Mesenchymal stem cell (in vitro differentiated cells and primary cell): ENCODE measurements at places on chromosomes 2 and 18.

- DNase-seq, result no peak
Observed at GRCh38 chr2:159640176-159640575, 23.8 kb upstream of the BAZ2B start.

GRCh38 chr2:88114889-88115288, 13.0 kb downstream of the FABP1 start:
- DNase-seq, result no peak

GRCh38 chr2:236668531-236668969, 98.9 kb downstream of the ACKR3 start:
- DNase-seq, result no peak

GRCh38 chr2:42386682-42387081, 25.7 kb upstream of the COX7A2L start:
- no peak for DNase-seq

- DNase-seq, result peak; percentile 13
Observed at GRCh38 chr2:56505885-56506284, 322.1 kb downstream of the CCDC85A start.

DNA sequence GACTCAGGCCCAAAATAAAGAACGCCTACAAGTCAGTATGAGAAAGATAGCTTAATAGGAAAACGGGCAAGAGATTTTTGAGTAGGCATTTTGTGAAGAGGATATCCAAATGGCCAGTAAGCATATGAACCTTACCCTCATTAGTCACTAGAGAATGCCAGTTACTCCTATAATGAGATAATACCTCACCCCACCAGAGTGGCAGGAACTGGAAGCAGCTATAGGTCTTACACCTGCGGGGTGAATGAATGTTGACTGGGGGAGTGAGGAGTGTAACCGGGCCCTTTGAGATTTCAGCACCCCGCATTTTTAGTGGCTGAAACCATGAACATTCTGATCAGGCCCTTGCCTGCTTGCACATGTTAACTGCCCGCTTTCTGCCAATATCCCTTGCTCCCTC, 7.5 kb upstream of the PTPN2 start:
- no peak for DNase-seq

DNA sequence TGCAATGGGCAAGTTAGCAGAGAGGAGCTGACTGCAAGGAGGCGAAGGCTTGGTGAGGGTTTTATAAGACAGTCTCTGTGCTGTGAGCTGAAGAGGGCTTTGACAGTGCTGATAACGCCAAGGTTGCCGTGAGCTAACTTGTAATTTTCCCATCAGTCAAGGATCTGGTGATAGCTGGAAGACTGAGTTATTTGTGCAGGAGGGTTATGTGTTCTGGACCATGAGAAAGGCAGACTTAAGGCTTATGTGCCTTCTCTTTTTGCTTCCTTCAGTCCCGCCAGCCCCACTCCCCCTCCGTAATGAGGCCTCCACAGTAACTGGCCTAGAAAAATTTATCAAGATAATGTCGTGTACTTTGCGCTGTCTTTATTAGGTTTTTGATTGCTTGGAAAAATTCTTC, 94.6 kb downstream of the RTP5 start:
- DNase-seq, result no peak

DNA sequence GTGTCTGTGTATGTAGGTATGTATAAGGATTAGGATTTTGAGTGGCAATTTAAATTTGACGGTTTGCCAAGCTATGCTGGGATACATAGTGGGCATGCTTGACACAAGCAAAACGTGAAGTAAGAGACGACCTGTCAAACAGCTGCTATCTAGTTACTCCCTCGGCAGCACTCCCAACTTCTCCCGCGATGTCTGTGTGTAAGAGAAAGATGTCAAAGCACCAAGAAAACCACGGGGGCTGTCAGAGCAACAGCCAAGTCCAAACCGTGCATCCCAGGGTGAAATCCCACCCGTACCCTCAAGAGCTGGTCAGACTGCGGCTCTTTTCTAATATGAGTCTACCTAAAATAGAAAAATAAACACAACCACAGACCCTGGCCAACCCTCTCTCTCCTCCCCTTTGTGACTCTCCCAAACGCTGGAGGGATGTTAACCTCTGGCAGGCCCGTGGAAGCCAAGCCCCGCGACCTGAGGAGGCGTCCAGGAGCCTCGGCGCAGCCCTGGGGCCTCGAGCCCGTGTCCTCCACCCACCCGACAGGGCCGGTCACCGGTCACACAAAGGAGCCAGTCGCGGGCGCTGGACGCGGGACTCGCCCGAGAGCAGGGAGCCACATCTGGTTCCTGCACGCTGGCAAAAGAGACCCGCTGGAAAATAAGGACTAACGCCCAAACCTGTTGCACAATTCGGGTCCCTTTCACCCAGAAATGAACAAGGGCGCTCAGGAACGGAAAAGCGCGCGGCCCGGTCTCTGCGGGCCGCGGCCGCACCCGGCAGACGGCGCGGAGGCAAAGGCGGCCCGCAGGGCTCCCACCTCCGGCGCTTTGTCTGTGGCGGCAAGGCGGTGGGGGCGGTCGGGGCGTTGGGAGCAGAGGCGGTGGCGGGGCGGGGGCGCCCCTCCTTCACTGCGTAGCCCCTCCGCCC, 925 bp downstream of the SESTD1 start:
- DNase-seq, result peak; percentile 69

DNA sequence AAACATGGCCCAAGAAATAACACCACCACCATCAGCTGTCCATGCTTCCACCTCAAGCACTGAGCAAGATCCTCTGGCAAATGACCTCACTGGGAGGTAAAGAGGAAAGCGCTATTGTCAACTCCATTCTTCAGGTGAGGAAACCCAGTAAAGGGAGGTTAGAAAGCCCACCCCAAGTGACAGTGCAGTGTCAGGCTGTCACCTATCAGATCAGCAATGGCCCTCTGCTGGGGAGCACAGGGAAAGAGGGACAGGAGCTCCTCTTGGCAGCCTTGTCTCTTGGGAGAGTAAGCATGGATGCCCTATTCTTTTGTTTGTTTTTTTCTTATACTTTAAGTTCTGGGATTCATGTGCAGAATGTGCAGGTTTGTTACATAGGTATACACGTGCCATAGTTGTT, 104.3 kb upstream of the DAPL1 start:
- DNase-seq, result no peak

- no peak for DNase-seq
Observed at GRCh38 chr2:206069417-206069816, 16.6 kb downstream of the INO80D start.

GRCh38 chr18:11149441-11150270, at the start of gene PIEZO2:
TSS of gene PIEZO2 (minus strand) at chr18:11149569. CDS start at chr18:11148588, 981 bp downstream.
- peak; percentile 86 for DNase-seq

GRCh38 chr18:6956999-6957398, 160.6 kb downstream of the LAMA1 start:
- no peak for DNase-seq

DNA sequence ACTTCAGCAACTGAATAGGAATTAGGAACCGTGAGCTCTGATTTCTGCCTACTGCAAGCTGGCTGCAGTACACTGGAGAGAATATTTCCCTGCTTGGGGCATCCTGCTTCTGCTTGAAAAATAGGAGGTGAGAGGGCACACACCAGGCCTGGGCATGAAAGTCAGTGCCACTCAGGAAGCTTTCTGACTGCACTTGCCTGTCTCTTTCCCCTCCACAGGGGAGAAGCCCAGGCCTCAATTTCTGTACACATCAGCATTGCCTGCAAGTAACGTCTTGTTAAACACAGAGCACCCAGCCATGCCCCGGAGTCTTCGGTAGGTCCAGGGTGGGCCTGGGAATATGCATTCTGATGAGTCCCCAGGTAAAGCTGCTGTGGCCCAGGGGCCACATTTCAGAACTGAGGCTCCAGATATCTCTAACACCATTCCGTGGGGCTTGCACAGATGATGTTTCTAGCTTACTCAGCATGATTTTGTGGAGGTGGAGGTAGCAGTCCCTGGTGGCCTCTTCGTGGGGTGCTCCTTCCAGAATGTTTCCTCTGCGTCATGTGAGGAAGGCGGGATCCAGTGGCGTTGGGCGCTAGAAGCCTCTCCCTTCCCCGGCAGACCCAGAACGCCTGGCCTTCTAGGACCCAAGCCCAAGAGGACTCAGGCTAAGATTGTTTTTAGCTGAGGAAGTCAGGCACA, 114.1 kb downstream of the ZBTB7C start:
- no peak for DNase-seq

DNA sequence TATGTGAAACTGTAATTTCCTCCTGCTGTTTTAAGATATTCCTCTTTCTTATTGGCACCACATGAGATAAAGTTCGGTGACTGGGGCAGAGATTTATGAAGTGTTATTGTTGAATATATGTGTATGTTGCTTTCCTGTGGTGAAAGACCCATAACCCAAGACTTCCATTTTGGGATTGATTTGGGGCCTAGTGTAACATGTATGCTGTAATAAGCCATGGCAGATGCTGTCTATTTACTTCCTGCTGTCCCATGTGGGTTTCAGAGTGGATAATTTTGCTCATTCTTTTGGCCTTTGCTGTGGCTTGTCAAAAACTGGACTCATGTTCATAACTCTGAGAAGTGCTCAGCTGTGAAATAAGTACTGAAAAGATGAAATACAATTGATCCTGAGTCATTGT, 10.8 kb upstream of the MYO1B start:
- DNase-seq, result no peak

GRCh38 chr2:201126308-201127151, 10.6 kb downstream of the CFLAR start:
- DNase-seq, result peak; percentile 58

- DNase-seq, result no peak
Observed at GRCh38 chr2:212078103-212078502, 460.5 kb downstream of the ERBB4 start.

DNA sequence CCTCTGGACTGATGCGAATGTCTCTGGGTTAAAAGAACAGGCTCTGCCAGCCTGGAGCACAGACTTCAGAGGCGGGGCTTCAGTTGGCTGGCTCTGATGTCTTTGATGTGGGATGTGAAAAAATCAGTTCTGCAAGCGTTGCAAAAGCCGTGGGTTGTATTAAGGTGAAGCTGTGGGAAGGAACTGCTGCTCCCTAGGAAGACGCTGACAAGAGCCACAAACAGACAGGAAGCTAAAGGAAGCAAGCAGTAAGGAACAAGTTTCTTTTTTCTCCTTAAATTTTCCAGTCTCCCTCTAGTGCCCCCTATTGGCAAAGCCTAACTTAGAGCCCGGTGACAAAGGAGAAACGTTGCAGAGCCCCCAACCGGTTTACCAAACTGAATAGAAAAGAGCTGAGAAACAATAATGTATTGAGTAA, 239.0 kb downstream of the CCDC178 start:
- peak; percentile 53 for DNase-seq

DNA sequence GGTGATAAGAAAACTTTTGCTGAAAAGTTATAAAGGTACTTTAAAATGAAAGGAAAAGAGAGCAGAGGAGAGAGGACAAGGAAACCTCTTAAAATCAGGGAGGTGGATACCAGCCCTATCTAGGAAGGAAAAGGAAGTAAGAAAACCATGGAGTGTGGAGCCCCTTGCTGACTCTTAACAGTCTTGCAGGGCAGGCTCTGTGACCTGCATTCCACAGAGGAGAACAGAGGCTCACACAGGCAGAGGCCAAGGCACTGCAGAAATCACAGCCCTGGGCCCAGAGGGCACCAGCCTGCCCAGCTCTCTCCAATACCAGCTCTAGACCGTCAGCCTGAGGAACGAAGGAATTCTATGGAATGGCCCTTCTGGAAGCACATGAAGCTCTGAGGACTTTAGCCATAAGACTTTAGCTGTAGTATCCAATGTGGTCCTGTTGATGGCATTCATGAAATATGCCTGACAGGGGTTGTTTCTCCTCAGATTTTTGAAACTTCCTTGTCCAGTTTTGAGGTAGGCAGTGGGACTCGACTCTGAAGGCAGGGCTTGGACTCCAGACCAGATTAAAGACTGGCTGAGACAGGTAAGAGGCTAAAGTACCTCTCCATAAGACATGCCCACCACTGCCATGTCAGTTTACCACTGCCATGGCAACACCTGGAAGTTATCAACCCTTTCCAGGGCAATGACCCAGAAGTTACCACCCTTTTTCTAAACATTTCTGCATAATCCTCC, 216.3 kb downstream of the ANAPC1 start:
- DNase-seq, result peak; percentile 79

DNA sequence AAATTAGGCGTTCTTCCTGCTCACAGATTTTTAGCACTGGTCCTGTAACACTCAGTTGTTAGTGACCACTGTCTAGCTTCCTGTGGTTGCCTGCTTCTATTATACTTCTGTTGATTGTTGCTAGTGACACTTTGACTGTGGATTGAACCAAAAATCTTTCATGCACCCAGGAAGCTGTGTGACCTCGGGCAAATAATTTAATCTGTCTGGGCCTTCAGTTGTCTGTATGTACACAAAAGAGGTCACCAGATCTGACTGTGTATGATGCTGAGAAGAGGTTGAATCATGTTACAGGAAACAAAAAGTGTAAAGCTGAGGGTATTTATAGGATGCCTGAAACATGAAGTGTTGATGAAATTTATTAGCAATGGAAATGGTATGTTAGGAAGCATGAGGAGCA, 12.7 kb downstream of the ICOS start:
- DNase-seq, result peak; percentile 10

DNA sequence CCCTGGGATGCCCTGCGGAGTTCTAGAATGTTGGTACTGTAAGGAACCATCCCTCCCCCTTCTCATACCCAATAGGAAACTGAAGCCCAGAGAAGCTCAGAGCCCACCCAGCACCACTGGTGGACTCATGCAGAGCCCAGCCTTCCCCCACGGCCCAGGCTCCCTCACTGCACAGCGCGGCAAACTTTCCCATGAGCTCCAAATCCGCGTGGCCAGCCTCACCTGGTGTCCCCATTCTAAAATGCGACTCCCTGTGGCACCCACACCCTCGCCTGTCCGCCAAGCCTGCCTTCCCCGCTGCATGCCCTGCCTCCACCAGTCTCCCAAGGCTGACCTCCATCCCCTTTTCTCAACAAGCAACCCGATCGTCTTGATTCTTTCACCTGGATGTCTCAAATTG, 51.1 kb downstream of the PTGR3 start:
- DNase-seq, result no peak

- no peak for DNase-seq
Observed at GRCh38 chr18:22609642-22610041, 191.9 kb upstream of the CTAGE1 start.

DNA sequence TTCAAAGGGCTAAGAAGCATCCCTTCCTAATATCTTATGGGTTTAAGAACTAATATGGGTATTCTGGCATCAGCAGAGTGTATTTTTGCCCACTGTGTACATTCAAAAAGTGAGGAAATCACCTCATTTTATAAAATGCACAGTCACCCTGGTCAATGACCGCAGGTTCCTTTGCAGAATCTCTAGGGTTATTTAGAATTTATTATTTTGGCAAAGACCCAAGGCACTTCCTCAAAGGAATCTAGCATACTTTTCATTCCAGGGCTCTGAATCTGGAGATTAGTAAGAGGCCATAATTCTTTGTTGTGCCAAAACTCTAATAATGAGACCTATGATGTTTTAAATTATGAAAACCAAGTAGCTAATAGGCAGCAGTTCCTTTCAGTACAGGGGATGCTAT, 27.2 kb upstream of the CDH2 start:
- peak; percentile 56 for DNase-seq
